Stimulated activated CD4-positive, alpha-beta T cell treated with anti-CD3 and anti-CD28 coated beads, Interleukin-15, amount 100 ng/mL, for 48 hours (primary cell): ENCODE measurements at places on chromosomes 6 and 20.

DNA sequence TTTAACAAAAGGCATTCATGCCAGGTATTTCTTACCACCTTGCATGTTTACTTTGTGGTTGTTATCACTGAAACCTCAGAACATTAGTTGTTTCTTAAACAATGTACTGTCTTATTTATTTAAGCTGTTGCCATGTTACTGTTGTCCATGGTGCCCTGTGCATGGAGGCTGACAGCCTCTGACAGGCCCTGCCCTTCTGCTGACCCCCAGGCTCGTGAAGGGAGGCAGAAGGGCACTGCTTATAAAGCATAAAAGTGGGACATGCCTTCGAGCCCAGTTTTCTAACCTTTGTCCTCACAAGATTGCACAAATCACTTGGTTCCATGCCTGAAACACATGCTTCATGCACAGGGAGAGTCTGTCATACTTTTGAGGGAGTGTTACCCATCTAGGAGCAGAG is 46.7 kb upstream of the CLIC5 start:
- no peak for DNase-seq

GRCh38 chr20:62367136-62367632 is at the start of gene LAMA5:
Gene LAMA5, minus strand, starts transcription at chr20:62367312. Its CDS starts 67 bp downstream, at chr20:62367245.
- no peak for DNase-seq

DNA sequence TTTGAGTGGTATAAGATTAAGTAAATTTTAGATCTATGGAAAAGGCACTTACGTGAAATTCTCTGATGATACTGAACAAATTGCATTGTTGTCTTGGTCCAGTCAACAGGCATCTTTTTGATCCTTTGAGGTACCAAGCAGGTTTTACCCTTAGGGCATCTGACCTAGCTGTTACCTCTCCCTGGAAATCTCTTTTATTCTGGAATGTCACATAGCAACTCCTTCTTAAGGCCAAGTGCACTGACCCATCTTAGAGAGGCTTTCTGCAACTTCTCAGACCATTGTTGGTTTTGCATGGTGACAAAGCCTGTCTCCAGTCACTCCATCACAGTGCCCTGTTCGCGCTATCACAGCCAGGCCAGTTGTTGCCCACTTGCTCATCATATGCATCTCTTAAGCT is 42.0 kb downstream of the TPD52L1 start:
- no peak for DNase-seq

- DNase-seq: no peak
Observed at GRCh38 chr20:16245879-16246278, 327.4 kb downstream of the KIF16B start.

DNA sequence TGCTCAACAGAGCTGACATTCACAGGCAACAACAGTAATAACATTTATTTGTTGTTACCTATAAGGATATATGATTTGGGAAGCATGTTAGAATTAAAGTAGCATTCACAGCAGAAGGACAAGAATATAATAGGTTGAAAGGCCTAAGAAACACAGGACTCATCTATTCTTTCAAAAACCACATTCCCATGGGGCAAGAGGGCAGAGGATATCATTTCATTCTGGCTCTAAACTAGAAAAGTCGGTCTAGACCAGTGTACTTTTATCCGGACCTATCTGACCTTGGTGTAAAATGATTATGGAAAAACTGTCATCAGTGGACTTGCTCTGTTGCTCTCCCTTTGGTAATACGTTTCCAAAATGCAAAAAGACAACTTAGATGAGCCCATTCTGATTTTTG is 914.7 kb upstream of the CITED2 start:
- DNase-seq: no peak

DNA sequence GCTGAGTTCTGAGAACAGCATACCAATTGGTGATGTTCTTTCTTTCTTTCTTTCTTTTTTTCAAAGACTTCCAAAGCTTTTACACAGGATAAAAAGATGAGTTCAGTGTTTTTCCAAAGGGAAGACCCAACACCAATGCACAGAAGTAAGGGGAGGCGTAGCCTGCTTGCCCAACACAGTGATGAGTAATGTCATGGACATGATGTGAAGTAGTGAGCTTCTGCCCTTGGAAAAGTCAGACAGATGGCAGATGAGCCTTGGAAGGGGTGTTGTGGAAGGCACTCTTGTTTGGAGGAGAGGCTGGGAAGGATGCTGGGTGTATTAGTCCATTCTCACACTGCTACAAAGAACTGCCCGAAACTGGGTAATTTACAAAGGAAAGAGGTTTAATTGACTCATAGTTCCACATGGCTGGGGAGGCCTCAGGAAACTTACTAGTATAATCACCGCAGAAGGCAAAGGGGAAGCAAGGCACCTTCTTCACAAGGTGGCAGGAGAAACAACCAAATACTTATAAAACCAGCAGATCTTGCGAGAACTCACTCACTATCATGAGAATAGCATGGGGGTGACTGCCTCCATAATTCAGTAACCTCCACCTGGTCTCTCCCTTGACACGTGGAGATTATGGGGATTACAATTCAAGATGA is 12.6 kb downstream of the LRP11 start:
- no peak for DNase-seq

- no peak for DNase-seq
Observed at GRCh38 chr6:4020822-4021132, 58.2 kb downstream of the FAM217A start.

DNA sequence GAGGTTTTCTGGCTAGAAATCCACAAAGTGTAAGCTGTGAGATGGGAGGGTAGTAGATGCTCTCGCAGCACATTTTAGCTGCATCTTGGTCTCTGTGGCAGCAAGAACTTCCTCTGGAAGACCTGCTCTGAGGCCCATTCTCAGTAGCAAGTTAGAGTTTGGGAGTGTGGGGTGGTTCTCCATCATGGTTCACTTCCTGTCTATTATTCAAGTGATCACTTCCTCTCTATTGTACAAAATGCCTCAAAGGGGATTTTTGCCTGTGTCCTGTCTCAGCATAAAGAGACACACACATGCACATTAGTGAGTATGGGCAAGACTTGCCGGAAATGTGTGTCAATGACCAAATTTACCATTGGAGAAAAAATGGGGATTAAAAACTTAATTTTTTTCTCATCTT is 42.5 kb downstream of the LYRM2 start:
- DNase-seq: no peak

- DNase-seq: no peak
Observed at GRCh38 chr20:53677447-53678314, 84.0 kb upstream of the ZNF217 start.

GRCh38 chr6:32132110-32132509 is 2.0 kb upstream of the FKBPL start:
- no peak for DNase-seq

DNA sequence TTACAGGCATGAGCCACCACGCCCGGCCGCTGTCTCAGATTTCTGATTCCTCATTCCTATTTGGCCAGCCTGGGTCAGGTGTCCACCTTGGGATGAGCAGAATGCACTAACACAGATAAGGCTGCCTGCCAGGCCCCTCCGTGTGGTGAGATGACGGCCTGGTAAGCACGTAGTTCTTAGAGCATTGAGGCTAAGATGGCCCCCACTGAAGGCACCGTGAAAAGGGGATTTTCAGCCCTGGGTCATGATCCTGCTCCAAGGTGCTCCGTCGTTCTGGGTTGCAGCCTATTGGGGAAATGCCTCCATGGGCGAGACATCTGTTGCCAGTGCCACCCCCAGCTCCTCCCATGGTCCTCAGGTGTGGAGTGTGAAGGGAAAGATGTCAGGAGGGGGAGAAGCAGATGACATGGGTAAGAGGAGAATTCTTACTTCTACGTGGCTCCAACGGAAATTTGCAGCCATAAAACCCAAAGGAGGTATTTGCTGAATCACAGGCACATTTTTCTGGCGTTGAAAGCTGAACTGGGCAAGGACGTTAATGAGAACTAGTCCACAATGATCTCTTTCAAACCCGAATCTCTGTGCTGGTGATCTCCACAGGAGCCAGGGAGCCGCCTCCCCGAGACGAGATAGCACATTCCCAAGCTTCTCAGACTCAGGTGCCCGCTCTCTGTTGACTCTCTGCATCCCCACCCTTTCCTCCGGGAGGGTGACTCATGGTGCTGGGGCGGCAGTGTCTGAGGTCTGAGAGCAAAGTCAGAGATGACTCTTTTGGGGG is 34.0 kb upstream of the BMP6 start:
- DNase-seq: no peak

GRCh38 chr20:18837718-18838117 is 24.1 kb downstream of the SCP2D1 start:
- no peak for DNase-seq

- DNase-seq: no peak
Observed at GRCh38 chr20:64010711-64011237, 25.2 kb upstream of the C20orf204 start.

GRCh38 chr6:153145591-153145990 is 14.5 kb upstream of the RGS17 start:
- no peak for DNase-seq

- no peak for DNase-seq
Observed at GRCh38 chr20:41352666-41353065, 12.0 kb downstream of the LPIN3 start.

DNA sequence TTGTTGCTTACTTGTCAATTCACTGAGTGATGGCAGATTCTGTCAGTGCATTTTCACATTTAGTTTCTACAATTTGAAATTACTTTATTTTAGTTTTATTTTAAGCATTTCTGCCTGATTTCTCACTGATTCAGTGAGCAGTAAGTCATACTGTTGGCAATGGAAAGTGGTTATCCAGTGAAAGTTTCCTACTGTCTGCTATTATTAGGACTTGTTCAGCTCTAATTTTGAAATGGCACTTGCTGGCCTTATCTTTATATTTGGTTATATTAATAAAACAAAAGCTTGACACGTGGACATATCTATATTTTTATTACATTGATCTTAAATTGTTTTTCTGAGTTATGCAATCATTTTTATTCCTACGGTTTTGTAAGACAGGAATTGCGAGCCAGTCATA is 871.8 kb upstream of the SLC35B3 start:
- no peak for DNase-seq

GRCh38 chr20:8601542-8601912 is 467.4 kb upstream of the PLCB4 start:
- no peak for DNase-seq

GRCh38 chr6:53803081-53803860 is 8.5 kb downstream of the LRRC1 start:
- DNase-seq: no peak

DNA sequence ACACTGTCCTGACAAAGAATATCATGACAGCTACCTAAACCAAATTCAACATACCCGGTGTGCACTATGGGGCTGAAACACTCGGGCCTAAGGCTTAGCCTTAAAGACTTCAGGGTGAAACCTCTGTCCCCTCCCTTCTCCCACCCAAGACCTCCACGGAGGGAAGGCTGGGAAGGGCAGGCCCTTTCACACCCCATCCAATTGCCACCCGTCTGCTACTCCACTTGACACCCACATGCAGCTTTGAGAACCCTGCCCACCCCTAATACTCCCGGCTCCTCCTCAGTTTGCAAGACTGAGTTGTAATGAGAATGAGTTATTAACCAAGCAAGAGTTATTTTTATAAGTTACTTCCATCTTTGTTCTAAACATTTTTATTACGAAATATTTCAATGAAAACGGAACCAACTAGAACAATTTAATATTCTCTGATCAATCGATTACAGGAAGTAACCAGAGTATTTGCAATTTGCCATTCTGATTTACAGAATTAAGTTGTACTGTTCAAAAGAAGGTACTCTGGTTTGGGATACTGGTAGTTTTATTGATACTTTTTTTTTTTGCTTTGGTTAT is 3.7 kb downstream of the TAF4 start:
- DNase-seq: no peak

DNA sequence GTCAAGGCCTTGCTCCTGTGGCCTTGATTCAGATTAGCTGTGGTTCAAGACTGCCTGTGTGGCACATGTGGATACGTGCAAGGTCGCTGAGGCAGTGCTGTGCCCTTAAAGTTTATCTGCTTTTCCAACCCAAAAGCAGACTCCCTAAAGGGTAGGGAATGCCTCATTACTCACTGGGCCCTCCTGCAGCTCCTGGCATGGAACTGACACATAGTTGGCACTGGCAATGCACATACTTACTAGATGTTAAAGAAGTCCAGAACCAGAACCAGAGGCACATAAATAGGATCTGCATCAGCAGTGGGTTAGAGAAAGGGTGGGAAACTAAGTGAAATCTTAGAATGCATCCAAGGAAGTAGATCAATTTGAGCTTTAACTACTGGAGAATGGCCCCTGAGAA is 90.6 kb upstream of the MLN start:
- no peak for DNase-seq

- DNase-seq: no peak
Observed at GRCh38 chr6:39128832-39129231, 13.8 kb upstream of the SAYSD1 start.

DNA sequence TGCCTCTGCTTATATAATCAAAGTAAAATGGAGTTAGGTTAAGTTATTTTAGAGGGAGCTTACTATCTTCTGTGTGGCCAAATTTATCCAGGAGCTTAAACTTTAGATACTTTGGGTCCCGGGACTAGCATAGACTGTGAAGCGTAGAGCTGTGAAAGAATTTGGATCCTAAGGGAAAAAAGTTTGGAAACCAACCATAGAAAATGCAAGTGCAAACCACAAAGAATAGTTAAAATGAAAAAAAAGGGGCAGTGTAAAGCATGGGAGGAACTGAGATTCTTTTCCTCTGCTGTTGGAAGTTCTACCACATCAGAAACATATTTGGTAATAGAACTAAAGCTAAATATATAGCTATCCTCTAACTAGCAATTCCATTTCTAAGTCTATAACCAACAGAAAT is 232.2 kb upstream of the FLRT3 start:
- DNase-seq: no peak

GRCh38 chr20:6504826-6505225 is 262.7 kb upstream of the BMP2 start:
- no peak for DNase-seq

- DNase-seq: no peak
Observed at GRCh38 chr6:120764312-120764711, 570.0 kb downstream of the TBC1D32 start.

DNA sequence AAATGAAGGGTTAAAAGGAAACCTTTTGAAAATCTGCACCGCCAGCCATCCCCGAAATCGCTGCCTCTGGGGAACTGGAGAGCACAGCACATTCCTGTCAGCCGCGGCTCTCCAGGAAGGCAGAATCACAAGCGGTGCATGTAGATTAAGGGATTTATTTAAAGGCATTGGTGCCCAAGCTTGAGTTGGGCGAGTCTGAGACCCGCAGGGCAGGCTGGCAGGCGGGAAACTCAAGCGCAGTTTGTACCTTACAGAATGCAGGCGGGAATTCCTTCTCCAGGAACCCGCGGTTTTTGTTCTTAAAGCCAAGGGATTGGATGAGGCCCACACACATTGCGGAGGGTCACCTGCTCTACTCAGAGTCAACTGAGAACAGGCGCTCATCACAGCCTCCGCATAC is 10.8 kb downstream of the GPR31 start:
- DNase-seq: no peak

GRCh38 chr6:113383701-113384100 is 473.4 kb upstream of the MARCKS start:
- DNase-seq: no peak

GRCh38 chr6:159052720-159053119 is 7.9 kb upstream of the TAGAP start:
- DNase-seq: no peak

DNA sequence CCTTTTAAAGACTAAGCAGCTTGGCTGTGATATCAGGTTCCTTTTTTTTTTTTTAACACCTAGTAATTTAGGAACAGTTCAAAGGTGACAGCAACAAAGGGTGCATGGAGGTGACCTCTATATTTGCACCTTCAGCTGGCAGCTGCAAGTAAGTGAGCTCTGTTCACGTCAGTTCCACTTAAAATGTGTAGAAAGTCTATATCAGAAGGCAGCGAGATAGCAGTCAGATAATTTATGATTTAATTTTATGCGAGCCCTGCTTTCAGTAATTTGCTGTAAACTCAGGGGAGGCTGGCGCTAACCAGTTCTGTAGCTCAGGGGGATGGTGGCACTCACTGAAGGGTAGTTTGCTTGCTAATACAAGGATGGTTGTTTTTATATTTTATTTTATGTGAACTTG is 602.8 kb upstream of the MMS22L start:
- DNase-seq: no peak
